ENCODE measurements at places on chromosomes 11 and 22.

DNA sequence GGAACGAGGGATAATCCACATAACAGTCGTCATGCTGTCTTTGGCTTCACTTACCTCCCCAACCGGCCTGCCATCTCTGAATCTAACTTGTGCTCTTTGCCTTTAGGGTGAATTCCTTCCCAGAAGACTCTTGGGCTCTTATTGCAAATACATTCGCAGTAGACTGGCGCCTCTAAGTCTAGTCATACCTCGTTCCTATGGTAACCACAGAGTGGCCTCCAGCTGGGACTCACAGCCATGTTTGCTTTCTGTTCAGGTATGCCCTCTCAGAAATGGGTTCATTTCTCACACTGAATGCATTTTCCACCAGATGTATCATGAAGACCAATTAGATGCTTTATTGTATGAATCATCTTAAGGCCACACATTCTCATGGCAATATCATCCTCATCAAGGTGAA, 112.7 kb downstream of the FAR1 start:
- no peak for DNase-seq

DNA sequence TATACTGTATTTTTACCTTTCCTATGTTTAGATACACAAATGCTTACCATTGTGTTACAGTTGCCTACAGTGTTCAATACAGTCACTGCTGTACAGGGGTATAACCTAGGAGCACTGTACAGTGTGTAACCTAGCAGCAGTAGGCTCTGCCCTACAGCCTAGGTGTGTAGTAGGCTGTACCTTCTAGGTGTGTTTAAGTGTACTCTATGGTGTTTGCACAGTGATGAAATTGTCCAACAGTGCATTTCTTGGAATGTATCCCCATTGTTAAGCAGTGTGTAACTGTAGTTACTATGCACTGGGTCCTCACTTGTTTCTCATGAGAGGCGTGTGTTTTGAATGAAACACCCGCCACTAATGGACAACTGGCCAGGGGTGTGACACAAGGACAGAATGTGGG, 269.0 kb downstream of the OPCML start:
- no peak for DNase-seq

DNA sequence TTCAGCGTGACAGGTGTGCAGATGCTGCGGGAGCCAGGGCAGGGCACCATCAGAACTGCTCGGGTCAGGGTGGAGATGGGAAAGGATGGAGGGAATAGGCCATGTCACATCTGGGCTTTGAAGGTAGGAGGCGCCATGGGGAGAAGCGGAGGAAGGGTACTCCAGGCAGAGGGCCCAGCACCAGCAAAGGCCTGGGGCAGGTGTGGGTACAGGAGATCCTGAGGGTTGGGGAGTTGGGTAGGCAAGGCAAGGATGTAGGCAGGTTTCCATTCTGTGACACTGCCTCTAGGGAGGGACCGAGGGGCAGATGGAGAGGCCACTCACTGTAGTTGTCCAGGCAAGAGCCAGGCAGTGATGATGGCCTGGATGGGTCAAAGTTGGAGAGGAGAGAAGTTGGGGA, 8.5 kb downstream of the EMID1 start:
- no peak for DNase-seq

DNA sequence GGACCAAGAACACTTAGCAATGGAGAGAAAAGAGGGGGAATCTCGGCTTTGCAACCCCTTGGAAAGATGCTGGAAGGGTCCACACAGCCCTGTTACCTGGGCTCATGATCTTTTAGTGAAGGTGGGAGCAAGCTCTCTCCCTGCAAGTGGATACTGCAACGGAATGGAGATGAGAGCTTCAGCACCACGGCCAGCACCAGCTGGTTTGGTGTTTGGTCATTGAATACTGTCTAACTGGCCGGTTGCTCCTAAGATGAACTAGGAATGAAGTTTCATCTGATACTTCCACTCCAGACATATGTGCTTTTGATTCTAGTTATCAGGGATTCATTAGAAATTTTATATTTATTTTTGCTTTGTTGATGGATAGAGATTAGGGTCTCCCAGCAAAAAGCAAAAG, 16.3 kb downstream of the HTR3A start:
- DNase-seq, result no peak

- no peak for DNase-seq
Measured at GRCh38 chr11:17401841-17402240, 13.4 kb upstream of the KCNJ11 start.

GRCh38 chr11:13596611-13597326, 71.7 kb upstream of the FAR1 start:
- DNase-seq, result no peak

GRCh38 chr11:12359761-12360160, 17.6 kb upstream of the PARVA start:
- DNase-seq, result no peak

DNA sequence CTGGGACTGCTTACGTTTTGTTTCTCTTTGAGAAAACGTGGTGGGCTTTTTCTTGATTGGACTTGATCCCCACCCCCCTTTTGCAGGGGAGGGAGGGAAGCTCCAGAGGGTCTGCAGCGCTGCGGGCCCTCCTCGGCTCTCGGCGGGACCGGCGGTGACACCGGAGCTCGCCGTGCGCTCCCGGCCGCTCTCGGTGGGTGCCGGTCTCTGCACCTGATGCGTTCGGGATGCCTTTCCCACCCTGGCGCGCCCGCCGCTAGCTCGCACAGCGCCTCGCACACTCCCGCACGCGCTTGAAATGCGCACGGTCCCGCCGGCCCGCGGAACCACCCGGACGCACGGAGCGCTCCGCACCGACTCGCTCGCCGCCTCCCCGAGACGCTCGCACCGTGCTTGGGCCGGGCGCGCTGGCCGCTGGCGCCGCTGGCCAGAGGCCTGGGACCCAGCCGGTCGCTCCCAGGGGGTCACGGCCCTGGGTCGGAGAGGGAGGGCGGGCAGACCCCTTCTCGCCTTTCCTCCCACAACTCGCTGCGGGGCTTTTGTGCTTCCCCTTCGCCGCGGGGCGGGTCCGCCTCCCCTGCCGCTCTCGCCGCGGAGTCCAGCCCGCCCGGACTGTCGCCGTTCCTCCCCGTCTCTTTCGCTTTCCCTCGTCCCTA, 1.0 kb downstream of the ZBTB16 start:
- no peak for DNase-seq

DNA sequence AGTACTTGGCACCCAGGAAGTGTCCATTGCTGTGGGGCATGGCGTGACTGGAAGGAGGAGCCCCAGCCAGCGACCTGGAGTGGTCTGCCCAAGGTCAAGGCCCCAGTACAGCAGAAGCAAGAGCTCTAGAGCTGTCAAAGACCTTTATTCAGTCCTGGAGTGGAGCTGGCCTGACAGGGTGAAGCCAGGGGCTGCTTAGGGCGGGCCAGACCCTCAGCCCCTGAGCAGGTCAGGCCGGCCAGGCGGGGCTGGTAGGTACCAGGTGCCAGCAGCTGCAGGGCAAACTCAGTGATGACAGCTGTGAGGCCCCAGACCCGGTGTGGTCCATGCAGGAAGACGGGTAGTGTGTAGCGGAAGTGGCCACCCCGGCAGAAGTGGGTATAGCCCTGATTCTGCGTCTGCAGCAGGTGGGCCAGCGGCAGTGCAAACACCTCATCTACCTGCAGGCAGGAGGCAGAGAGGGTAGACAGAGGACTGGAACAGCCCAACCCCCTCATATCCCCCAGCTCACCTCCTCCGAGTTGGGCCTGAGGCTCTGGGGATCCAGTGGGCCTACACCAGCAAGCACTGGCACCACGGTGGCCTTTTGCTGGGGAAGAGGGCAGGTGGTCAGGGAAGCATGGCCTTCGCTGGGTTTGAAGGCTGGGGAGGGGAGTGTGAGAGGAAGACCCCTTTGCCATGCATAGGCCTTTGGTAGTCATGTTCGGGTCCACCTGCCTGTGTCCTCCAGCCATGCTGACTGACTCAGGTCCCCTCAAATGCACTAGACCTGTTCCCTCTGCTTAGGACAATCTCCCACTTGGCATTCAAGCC, 1.7 kb downstream of the NUDT8 start:
- DNase-seq, result no peak
